Thoracic aorta (tissue), 2 donors: ENCODE measurements at places on chromosomes 16 and 17. TPM values are rescaled to one million over a fixed set of nuclear protein-coding genes. Genes with fewer than 3 reads are reported as not detected.

PARD6A gene
- total RNA-seq: 5.7 TPM

IKZF3 gene
- total RNA-seq: 5.6 TPM

CCDC200 gene
- not detected for total RNA-seq

DPEP2 gene
- total RNA-seq: 0.81 TPM

TEX19 gene
- not detected for total RNA-seq

KCNH6 gene
- total RNA-seq: not detected

CTU2 gene
- 11.1 TPM for total RNA-seq

SYCE1L gene
- 0.81 TPM for total RNA-seq

RNU2-1 gene
- not detected for total RNA-seq

SHISA6 gene
- not detected for total RNA-seq

KRTAP4-5 gene
- not detected for total RNA-seq

C17orf100 gene
- total RNA-seq: not detected

GCGR gene
- total RNA-seq: not detected

FAM117A gene
- 12.1 TPM for total RNA-seq

PSMC3IP gene
- total RNA-seq: 6.6 TPM

KRT32 gene
- not detected for total RNA-seq

LCAT gene
- total RNA-seq: 46.6 TPM

SLC12A3 gene
- total RNA-seq: not detected

AKAP1 gene
- 132 TPM for total RNA-seq

HSPB9 gene
- total RNA-seq: not detected

EVI2A gene
- total RNA-seq: 15.5 TPM

RDM1 gene
- not detected for total RNA-seq

C16orf54 gene
- 3.4 TPM for total RNA-seq

TTLL6 gene
- total RNA-seq: not detected

SNAI3 gene
- total RNA-seq: not detected

CCL13 gene
- 3.1 TPM for total RNA-seq

MYOCD gene
- total RNA-seq: 102 TPM

CNTNAP1 gene
- 9.1 TPM for total RNA-seq

MILR1 gene
- 28.8 TPM for total RNA-seq

NTN1 gene
- total RNA-seq: 68.8 TPM

KCNAB3 gene
- not detected for total RNA-seq

PNMT gene
- 3.1 TPM for total RNA-seq

SLC9A5 gene
- 1.8 TPM for total RNA-seq

PROCA1 gene
- 1.1 TPM for total RNA-seq

CHST4 gene
- not detected for total RNA-seq

PRDM7 gene
- not detected for total RNA-seq

LRRC46 gene
- not detected for total RNA-seq

TMIGD1 gene
- not detected for total RNA-seq

SCNN1G gene
- not detected for total RNA-seq

ITGAX gene
- 32.9 TPM for total RNA-seq

LCMT1 gene
- total RNA-seq: 42.5 TPM

OSBPL7 gene
- total RNA-seq: 20.0 TPM

HID1 gene
- 14.3 TPM for total RNA-seq

RHBDL1 gene
- 8.0 TPM for total RNA-seq

ITPRIPL2 gene
- 118 TPM for total RNA-seq

C17orf78 gene
- total RNA-seq: not detected

SLFN11 gene
- 87.1 TPM for total RNA-seq

KRTAP1-5 gene
- not detected for total RNA-seq
